ENCODE measurements at places on chromosomes 13 and 19.
A peak's percentile ranks its signal among the peaks of the same experiment; 100 is the strongest.

DNA sequence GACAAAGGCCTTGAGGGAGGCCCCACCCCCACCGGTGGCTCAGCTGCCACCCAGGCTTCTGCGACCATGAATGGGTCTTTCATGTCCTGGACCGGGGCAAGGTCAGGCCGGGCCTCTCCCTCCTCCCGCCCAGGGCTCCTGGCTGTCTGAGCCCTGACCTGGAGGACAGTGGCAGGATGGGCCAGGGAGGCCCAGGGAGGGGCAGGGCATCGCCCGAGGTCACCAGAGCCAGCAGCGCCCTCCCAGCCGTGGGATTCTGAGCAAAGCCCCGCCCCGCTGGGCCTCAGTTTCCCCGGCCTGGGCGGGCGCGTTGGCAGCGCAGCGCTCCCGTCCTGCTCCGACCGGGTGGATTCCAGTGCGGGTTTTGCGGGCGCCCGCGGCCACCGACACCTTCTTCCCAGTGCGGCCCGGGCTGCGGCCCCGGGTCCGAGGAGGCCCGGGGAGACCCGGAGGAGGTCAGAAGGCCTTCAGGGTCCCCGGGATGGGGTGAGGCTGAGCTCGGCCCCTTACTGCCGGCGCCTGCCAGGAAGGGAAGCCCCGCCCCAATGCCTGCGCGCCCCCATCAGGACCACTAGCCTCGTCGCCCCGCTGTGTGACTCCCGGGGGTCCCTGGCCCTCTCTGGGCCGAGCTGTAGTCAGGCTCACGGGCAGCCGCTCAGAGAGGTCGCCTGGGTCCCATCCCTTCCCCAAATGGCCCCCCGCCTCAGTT, 24.6 kb upstream of the SEMA6B start:
- DNase-seq: no peak

GRCh38 chr13:77535448-77535847, at the start of gene SCEL:
SCEL (plus strand) TSS chr13:77535706; CDS start chr13:77555876, 20,170 bp downstream.
- DNase-seq: no peak

DNA sequence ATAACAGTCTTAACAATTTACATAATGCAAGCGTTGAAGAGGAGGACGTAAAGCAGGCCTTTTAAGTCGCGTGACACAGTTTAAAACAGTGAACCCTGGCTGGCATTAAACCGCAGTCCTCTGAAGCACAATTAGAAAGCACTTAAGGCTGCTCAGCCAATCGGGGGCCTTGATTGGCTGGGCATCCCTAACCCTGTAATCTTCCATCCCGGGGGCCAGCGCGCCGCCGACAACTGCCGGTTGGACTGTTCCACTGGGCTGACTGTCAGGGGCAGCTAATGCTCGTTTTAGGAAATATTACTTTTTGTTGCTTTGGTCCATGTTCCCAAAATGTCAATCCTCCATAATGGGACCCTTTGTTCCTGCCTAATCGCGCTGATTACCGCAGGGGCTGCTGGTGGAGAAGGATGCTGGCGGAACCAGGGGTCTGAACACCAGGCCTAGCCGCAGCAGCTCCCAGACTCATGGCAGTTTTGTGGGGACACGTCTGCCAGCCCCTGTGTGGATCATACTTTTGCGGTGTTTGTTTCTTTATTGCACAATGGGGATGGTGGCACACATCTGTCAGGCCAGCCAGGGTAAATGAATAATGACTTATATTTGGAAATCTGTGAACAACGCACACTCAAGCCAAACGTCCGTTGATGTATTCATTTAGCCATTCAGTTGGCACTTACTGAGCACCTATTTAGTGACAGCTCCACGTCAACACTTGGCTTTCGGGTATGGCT, 127.1 kb upstream of the SPACA7 start:
- DNase-seq: peak; percentile 81

DNA sequence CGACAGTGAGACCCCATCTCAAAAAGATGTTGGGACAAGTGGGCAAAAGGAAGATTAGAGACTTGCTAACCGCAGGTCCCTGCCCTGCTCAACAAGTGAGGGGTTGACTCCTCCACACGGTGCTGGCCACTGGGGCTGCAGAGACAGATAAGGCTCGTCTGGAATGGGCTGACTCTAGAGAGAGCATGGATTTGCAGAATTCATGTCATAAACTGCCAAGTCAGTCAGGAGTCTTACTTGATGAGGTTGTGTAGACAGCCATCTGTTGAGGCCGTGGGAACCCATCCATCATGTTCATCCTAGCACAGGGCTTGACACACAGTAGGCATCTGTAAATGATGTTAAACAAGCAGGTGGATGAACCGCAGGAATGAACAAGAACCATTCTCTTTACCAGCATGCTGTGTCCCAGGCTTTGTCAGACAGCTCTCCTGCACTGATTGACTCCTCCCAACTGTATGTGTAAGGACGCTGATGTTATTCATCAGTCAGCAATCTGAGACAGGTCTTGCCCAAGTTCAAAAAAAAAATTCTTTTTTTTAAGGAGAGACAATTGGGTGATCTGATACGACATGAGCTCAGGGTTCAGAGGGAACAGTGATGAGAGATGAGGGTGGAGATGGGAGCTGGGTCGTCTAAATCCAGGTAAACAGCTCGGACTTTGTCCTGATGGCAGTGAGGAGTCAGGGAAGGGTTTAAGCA, 8.8 kb downstream of the PAF1 start:
- DNase-seq: no peak

DNA sequence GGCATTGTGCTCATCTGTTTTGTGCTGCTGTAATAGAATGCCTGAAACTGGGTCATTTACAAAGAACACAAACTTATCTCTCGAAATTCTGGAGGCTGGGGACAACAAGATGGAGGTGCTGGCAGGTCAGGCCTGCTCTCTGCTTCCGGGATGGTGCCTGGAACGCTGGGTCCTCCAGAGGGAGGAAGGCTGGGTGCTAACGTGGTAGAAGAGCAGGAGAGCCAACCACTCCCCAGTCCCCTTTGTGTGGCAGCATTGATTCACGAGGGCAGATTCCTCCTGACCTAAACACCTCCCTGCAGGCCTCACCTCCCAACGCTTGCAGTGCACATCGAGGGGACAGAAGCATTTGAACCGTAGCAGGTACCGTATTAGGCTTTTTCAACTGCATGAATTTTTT, 34.1 kb upstream of the TFDP1 start:
- peak; percentile 10 for DNase-seq

DNA sequence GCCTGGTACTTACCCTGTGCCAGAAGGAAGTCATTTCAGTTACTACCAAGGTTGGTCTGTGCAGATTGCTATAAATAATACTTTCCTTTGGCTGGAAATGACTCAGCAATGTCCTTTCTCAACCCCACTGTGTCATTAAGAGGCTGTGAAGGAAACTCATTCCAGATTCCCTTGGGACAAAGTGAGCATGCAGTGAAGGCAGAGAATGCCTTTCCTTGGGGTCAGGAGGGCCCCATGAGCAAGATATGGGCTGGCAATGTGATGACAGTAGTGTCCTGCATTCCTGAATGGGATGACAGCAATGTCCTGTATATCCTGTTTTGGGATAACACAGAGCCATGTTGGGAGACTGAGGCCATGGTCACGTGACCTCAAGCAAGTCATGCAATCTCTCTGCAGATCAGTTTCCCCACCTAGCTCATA, 213.1 kb upstream of the TMTC4 start:
- DNase-seq: no peak

DNA sequence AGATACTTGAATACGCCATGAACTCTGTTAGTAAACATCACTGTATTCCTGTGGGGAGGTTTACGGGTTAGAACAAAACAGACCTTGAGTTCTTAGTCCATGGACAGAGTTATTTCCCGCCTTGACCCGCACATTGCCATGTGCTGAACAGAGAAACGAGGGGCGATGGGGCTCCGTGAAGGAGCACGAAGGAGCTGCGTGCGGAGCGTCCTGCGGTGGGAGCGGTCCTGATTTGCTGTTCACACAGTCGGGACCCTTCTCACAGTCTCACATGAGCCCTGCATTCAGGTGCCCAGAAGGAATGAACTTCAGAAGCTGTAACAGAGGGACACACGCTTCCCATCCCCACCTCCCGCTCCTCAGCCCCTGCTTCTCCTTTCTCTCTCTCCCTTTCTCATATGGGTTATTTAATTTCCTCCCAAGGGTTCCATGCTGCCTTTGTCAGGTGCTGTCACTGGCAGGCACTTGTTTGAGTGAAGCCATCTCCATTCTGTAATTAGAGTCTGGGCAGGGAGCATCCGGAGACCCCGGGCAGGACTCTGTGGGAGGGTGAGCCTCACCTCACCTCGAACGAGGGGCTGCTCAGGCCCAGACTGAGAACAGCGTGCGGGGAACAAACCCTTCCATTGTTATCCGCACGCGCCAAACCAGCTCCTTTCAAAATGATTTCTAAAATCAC, 76.9 kb downstream of the TEX29 start:
- DNase-seq: peak; percentile 33

- no peak for DNase-seq
These were observed 778.7 kb downstream of the OLFM4 start for GRCh38 chr13:53807251-53807834.

- DNase-seq: no peak
These were observed 7.6 kb upstream of the CD79A start for GRCh38 chr19:41869374-41869955.

Data from left lobe of liver (tissue), 2 donors.